Cortex of kidney (tissue), 1 donor: ENCODE measurements at places on chromosomes 4 and X.

DNA sequence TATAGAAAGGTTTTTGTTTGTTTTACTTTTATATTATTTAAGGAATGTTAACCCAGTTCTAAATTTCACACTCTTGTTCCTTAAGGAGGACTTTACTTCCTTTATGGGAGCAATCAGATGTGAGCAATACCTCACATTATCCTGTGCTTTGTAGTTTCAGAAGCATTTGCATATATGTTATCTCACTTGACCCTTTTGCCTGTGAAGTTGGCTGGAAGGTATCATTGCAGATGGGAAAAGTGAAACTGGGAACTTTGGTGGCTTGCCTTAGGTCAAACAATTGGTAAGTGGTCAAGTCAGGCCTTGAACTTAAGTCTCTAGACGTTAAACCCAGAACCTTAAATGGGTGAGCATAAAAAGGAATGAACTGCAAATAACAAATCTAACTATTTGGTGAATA lies 90.6 kb downstream of the AREG start:
- DNase-seq: no peak

DNA sequence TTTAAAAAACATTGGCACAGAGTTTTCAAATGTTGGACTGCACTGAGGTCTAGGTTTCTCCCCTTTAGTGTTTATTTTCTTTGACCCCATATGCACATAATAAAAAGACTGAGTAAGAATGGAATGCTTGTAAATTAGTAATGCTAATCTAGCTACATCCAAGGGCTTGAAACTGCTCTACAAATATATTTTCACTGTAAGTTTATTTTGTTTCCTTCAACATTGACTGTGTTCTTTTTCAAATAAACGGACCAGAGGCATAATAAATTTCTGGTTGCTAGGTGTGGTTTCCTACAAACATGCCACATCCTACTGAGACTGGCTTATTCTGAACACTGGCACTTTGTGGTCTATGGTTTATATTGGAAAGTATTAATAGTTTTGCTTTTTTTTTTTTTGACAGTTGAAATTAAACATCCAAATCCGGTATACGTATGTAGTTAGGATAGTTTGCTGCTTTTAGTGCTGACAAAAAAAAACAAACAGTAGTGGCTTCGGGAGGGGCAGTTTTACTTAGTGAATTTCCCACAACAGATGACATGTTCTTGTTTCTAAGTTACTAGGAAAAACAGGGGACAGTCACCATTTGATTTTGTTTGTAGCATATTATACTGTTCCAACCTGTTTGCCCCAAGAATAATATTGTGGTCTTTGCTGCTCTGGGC lies 13.2 kb downstream of the CA5B start:
- DNase-seq: no peak

GRCh38 chr4:128802680-128803628 lies 6.5 kb upstream of the JADE1 start:
- DNase-seq: no peak

GRCh38 chr4:11111876-11112275 lies 316.8 kb downstream of the HS3ST1 start:
- no peak for DNase-seq

- DNase-seq: no peak
Measured at GRCh38 chr4:164623099-164623498, 130.8 kb upstream of the SMIM31 start.

GRCh38 chr4:179585761-179586160 lies 2143.5 kb upstream of the AGA start:
- DNase-seq: no peak

- DNase-seq: no peak
Measured at GRCh38 chr4:133544097-133544496, 395.0 kb downstream of the PCDH10 start.

- DNase-seq: no peak
Measured at GRCh38 chrX:151981129-151981528, 6.7 kb upstream of the GABRE start.

GRCh38 chr4:124253080-124253479 lies 459.5 kb downstream of the ANKRD50 start:
- no peak for DNase-seq

DNA sequence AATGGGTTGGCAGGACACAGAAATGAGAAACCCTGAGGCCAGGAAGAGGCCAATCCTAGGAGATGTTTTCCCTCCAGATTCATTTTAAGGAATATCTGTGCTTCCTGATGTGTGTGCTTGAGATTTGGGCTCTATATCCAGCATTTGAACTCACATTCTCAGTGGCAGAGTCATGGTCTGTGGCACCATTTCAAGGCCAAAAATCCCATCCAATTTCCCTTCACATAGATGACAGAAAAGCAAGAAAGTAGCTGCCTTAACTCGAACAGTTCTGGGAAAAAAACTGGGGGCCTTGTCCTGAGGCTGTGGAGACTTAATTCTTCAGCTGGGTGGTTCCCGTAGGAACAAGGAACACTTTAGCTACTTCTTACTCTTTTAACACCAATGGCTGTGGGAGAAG lies 27.4 kb downstream of the TAF7L start:
- no peak for DNase-seq

- no peak for DNase-seq
Measured at GRCh38 chrX:68146054-68146453, 287.2 kb downstream of the OPHN1 start.

DNA sequence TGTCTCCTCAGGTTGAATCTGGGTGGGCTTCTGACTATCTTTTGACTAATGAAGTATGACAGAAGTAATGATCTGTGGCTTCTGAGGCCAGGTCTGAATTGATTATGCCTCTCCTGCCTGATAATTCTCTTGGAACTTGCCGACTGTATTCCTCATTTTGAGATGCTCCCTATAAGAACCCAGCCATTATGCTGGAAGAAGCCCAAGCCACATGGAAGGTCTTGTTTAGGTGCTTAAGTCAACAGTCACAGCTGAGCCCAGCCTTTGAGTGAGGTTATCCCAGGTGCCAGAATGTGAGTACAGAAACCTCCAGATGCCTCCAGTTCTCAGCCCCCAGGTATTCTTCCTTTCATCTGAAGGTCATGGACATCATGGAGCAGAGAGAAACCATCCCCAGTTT lies 456.6 kb downstream of the IL15 start:
- no peak for DNase-seq

GRCh38 chr4:153432965-153433753 lies 33.0 kb upstream of the TMEM131L start:
- DNase-seq: no peak

- DNase-seq: no peak
Measured at GRCh38 chr4:20652226-20652885, 47.9 kb upstream of the PACRGL start.

GRCh38 chr4:53781629-53782457 lies 190.6 kb upstream of the LNX1 start:
- DNase-seq: no peak

DNA sequence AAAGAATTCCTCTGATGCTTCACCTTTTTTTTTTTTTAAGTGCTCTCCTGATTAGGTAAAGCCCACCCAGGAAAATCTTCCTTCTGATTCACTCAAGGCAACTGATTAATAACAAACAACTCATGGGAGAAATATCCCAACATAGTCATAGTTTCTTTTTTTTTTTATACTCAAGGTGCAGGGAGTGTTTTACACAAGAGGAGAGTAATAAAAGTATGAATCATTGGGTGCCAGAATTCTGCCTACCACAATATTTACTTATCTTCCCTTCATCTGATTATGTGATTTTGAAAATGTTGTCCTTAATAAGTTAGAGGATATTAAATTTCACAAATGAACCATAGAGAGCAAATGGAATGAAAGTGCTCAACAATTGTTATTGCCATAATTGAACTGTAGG lies 329.9 kb downstream of the TECRL start:
- no peak for DNase-seq

DNA sequence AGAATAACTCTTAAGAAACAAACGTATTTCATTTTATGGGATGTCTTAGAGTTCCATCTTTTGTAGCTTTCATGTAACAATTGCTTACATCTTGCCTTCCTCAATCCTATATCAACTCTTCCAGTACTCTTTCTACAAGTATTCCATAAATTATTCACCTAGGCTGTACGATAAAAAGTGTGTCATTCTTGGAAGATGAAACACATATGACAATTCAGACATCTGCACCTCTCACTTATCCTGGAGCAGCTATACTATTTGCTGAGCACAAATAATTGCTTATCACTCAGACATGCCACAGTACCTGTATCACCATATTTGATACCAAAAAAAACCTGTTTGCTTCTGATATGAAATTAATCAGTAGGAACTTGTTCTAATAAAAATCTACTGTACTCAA lies 1.0 kb downstream of the POF1B start:
- no peak for DNase-seq

- DNase-seq: no peak
Measured at GRCh38 chr4:147192679-147193078, 247.0 kb upstream of the TTC29 start.

- no peak for DNase-seq
Measured at GRCh38 chr4:137455647-137456321, 76.5 kb downstream of the PCDH18 start.

DNA sequence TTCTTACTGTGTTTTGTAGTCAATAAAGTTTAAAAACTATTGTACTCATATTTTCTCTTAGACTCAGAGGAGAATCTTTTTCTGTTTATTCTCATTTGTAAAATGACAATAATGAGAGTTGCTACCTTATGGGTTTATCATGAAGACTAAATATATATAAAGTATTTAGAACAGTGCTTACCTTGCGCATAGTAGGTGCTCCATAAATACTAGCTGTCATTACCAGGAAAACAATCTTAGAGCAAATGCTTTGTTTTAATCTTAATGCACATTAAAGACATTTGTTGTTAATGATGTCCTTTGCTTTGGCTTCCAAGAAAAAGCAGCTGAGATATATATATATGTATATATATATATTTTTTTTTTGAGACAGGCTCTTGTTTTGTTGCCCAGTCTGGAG lies 44.9 kb downstream of the FIP1L1 start:
- DNase-seq: no peak

- DNase-seq: no peak
Measured at GRCh38 chr4:3759236-3759635, 6.9 kb upstream of the ADRA2C start.

- no peak for DNase-seq
Measured at GRCh38 chr4:53553486-53554210, 37.6 kb downstream of the LNX1 start.

DNA sequence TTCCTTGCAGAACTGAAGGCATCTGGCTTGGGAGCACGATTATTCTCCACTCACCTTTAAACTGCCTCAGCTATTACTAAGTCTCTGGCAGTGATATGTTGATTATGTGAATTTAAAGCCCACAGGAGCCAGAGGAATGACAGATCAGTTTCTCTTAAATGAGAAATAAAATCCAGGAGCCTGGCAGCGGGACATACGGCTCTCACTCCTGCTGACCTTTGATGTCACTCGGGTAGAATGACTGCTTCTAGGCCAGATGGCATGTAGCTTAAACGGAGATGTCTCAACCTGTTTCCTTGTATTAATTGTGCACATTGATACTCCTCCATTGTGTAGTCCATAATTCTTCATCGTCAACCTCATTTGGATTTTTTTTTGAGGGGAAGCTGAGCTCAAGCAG lies 4.0 kb upstream of the CBLL2 start:
- no peak for DNase-seq

DNA sequence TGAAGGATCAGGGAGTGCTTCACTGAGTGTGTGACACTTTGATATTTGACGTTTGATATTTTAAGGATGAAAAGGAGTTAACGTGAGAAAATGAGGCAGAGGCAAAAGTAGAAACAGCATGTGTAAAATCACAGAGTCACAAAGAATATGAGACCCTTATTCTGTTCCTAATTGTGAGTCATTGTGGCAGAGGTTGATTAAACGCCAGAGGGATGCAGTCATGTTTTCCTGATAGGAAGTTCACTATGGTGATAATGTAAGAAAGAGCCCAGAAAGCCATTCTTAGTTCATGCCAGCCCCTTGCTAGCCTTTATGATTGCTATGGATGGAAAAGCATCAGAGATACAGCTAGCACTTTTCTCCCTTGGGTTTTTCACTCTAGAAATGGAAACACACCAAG lies 33.5 kb upstream of the IGSF1 start:
- no peak for DNase-seq

DNA sequence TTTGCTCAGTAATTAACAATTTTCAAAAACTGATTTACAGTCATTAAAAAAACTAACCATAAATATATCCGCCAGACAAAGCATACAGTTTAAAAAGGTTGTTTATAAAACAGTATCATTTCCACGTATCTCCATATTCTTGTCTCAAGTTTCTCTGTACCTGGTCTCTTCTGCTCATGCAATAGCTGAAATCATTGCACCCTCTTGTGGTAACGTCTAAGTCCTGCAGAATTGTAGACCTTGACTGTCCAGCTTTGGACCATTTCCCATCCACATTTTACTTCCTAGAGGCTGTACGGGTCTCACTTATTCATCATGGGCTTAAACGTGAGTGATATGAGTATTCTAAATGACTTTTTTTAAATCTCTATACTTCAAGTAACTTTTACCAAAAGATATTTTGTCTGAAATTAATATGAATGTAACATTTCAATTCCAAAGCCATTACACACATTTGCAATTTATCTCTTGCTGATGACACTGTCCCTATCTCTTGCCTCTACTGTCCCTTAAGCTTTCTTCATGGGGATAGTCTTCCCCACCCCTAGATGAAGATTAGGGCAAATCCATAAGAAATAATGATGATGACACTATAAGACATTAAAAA lies 118.5 kb downstream of the BTC start:
- no peak for DNase-seq

DNA sequence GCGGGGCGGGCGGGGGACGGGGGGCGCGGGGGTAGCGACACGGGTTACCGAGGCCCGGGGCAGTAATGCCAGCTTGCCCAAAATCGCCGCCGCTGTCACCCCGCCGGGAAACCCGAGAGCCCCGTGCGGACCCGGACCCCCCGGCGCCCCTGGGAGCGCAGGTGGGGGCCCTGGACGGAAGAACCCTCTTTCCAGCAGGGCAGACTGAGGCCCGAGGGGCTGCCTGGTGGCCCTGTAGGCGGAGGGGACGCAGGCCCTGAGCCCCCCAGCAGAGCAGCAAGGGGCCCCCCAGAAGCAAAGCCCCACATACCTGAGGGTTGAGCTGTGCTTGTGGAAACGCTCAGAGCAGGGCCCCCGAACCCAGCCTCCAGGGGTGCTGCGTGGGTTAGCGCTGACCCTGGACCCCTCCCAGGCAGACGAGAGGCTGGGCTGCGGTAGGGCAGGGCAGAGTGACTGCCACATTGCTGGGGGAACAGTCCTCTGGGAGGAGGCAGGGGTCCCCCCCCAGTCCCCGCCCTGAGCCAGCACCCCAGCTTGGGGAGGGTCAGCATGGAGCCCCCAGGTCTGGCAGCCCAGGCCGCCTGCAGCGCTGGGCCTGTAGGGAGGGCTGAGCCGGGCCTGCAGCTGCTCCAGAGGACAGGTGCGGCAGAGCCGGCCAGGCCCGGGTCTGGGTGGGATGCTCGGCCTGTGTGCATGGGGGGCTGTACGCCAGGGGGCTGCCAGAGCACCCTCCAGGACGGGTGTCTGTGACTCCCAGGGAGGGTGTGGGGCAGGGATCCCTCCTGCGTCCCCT lies 646 bp downstream of the DOK7 start:
- DNase-seq: no peak

- no peak for DNase-seq
Measured at GRCh38 chr4:70062000-70062399, 11.8 kb downstream of the HTN1 start.

- no peak for DNase-seq
Measured at GRCh38 chr4:137025484-137026059, 506.7 kb downstream of the PCDH18 start.
